ENCODE measurements at places on chromosomes 5 and 9.

DNA sequence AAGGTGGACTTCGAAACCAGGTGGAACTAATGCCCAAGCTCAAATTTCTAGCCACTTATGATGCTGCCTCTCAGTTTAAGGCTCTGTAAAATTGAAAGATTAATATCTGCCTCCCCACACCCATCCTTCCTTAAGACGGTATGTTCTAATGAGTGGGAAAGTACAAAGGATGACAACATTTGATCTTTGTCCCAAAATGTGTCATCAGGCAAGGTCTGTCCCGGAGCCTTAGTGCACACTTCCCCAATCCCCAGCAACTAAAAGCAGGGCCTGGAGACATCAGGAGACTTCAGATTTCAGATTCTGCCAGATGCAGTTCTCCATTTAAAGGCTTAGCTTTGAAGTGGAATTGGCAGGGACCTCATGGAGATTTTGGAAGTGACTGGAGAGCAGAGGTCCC is 316.5 kb downstream of the ASTN2 start:
- DNase-seq = no peak

DNA sequence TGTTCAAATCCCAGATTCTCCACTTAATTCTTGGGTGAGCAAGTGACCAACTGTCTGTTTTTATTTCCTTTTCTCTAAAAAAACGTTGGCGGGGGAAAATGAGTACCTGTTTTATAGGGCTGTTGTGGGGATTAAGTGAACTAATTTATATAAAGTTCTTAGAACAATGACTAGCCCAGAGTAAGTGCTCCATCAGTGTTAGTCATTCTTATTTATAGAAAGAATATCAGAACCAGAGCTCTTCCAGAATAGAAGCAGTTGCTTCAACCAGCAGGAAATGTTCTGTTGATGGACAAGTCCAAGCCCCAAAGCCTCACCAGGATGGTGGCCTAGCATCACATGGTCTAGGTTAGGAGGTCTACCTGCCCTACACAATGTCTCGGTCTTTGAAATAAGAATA is 379.2 kb downstream of the ACTL7B start:
- DNase-seq = no peak

GRCh38 chr5:74127381-74128320 is 501.7 kb downstream of the ARHGEF28 start:
- DNase-seq = no peak

- DNase-seq = no peak
These were observed 189.8 kb downstream of the ARHGAP26 start for GRCh38 chr5:142959683-142960657.

- no peak for DNase-seq
These were observed 9.6 kb downstream of the PALM2AKAP2 start for GRCh38 chr9:109789556-109789955.

- no peak for DNase-seq
These were observed 134.0 kb upstream of the VCAN start for GRCh38 chr5:83337453-83338035.

- DNase-seq = no peak
These were observed 4.6 kb downstream of the CEL start for GRCh38 chr9:133066181-133066983.

GRCh38 chr5:119420169-119420568 is 32.1 kb upstream of the HSD17B4 start:
- DNase-seq = no peak

GRCh38 chr9:107465467-107466451 is 23.8 kb downstream of the KLF4 start:
- no peak for DNase-seq

DNA sequence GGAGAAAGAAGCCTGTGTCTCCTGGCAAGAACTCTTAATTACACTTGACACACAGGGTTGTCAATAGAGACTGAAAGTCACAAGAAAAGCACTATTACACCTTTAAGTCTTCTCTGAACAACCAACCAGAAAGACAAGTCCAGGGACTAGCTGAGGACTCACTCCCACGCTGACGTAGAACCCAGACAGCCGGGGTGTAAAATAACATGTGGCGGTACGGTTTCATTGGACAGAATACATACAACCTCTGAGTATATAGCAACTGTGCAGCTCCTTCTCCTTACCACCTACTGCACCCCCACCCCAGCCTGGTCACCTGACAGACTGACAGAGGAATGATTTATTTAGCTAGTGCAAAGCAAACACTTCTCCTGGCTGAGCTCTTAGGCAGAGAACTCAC is 103.4 kb upstream of the RASEF start:
- no peak for DNase-seq

DNA sequence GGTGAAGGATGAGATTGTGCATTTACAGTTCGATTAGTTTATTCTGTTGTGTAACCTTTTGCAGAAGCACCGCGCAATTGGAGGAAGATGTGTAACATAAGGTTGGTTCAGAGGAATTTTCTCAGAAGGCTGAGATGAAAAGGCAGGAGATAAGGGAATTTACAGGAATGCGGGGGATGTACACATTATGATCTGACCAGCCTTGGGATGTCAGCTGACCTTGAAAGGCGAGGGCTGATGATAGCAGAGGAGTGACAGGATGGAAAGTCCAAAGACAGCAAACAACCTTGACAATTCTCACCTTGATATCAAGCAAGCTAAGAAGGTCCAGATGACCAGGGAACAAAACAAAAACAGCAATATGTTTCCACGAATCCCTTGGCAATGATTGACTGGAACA is 88.8 kb downstream of the OTULIN start:
- DNase-seq = no peak

DNA sequence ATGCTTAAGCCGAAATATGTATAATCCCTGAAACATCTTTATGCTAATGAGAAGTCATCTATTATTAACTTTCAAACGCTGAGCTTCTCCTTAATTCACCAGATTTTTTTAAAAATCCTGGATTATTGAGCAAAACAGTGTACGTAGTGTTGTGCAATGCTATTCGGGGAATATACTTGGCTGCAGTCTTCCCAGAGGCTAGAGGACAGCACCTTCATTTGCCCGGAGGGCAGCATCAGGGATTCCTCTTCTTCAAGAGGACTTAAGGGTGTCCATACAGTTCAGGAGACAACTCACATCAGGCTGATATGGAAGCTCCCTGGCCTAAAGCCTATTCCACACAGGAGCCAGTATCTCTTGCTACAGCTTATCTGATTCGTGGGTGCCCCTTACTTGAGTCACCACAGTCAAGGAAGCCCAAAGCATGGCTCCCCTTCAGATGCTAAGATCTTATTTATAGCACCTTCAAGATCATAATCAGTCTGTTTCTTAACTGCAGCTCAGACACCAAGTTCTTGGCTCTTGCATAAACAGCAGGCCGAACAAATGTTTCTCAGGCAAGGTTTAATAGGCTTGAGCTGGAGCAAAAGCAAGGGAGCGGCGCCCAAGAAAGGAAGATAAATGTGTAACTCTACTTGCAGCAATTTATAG is 29.4 kb downstream of the NUTM2F start:
- DNase-seq = no peak

DNA sequence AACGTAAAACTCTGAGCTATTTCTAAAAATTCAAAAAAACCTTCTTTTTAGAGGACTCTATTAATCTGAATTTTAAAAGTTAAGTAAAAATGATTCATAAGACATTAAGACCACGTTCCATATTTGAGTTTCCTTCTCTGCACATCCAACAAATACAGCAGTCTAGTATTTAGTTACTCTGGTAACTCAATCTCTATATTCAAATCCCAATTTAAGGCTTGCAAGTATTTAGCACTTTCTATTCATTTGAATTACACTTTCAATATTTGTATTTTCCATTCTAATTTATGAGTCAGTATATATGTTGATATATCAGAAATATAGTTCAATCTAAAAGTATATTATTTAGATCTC is 17.7 kb downstream of the RFX3 start:
- no peak for DNase-seq

- DNase-seq = no peak
These were observed 13.1 kb upstream of the INSYN2B start for GRCh38 chr5:169993485-169993790.

DNA sequence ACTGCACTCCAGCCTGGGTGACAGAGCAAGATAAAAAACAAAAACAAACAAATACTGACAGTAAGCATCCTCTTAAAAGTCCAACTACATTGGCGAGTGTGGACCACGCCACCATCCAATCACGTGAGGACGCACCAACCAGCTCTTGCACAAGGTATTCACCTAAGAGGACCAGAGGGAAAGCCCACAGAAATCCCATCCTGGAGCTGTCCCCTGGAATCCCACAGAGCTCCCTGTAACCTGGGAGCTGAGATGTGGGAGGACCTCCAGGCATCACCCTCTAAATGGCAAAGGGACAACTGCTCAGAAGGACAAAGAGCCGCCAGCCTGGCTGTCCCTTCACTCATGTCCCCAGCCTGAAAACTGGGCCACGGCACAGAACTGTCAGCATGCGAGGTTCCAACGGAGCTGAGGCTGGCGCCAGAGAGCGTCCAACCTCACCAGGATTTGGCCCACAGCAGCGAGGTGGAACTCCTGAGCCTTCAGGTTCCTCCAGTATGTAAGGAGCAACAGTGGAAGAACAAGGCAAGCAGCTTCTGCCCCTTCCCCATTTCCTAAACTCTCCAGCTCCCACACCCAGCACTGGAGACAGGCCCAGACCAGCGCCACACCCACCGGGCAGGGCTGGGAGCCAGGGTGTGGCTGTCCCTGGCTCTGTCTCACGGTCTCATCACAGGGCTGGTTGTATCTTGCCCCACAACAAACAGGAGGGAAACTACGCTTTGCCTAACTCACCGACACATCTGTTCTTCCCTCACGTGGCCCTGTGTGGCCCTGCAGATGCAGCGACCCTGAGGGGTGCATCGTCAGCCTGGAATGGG is 15.2 kb downstream of the IPPK start:
- no peak for DNase-seq

DNA sequence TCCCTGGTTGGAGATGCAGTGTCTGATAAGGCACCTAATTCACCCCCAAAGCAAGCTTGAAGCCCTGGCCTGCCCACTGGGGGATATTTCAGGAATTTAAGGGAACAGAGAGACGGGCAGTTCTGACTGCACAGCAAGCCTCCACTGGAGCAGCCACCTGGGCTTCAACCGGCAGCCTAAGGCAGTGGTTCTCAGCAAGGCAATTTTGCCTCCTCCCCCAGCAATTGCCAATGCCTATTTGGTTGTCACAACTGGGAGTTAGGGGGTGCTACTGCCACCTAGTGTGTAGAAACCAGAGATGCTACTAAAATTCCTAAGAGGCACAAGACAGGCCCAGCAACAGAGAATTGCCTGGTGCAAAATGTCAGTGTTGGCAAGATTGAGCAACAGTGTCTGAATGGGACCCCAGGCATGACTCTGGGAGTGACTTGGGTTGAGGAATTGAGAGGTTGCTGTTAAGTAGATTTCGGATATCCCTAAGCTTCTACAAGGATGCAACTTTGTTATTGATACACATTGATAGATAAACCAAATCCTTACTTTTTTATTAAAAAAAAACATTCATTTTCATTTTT is 58.7 kb upstream of the CTSL start:
- DNase-seq = no peak

DNA sequence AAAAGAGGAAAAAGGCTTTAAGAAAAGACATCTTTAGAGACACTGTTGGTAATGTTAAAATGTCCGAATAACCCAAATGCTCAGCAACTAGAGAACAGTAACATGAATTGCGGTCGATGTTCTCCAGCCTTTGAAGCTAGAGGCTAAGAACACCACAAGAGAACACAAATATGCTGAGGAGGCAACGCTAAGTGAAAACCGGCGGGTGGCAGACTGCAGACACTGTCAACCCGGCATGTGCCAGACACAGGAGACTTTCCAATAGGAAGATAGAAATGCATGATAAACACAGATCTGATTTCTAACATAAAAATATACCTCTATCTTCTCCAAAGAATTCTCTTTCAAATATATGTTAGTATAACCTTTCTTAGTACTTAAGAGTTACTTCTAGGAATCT is 18.4 kb upstream of the DDX41 start:
- no peak for DNase-seq

DNA sequence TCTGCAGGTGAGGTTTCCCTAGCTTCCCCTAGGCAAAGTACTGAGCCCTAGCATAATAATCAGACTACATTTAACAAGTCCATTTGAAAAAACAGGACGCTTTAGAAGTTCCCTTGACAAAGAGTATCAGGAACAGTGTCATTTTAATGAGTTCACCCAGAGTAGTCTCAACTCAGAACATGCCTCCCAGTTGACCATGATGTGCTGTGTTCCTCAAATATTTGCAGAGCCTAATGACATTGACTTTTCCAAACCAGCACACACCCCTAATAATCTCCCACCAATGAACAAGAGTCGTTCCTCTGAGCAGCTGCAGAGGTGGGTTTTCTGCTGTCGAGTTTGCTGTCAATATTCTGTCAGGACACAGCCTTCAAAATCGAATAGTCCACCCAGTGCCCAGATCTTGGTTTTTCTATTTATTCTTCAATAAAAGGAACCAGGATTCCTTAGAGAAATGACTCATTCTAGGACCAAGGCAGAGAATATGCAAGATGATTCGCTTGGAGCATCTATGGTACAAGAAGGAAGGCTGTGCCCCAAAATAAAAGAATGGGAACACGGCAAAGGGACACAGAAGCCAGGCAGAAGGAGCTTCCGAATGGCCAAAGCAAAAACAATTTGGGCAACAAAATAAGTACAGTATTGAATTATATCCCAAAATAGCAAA is 57.6 kb downstream of the OTULIN start:
- no peak for DNase-seq

- DNase-seq = no peak
These were observed 173.7 kb downstream of the RMI1 start for GRCh38 chr9:84154320-84154719.

DNA sequence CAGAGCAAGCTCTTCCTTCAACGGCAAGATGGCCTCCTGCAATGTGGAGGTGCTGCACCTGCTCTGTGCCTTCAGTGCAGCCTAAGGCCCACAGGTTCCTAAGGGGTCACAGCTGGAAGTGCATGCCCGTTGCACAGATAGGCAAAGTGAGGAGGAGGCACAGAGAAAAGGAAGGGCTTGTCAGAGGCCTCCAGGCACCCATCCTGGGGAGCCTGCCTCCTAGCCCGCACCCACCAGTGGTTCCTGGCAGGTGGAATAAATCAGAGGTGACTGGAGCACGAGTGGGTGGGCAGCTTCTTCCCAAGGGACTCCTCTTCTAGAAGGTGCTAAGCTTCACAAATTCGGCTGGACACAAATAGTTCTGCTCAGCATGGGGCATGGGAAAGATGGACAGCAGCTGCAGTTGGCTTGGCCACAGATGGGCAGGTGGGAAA is 52.8 kb upstream of the STXBP1 start:
- DNase-seq = no peak

- DNase-seq = no peak
These were observed 48.2 kb upstream of the SARDH start for GRCh38 chr9:133786371-133786753.

GRCh38 chr5:63118221-63118620 is 539.6 kb downstream of the LRRC70 start:
- DNase-seq = no peak

GRCh38 chr5:62727184-62727583 is 148.6 kb downstream of the LRRC70 start:
- DNase-seq = no peak

GRCh38 chr9:18585996-18586395 is 112.0 kb downstream of the ADAMTSL1 start:
- no peak for DNase-seq

- no peak for DNase-seq
These were observed 207.9 kb upstream of the SLC27A6 start for GRCh38 chr5:128757196-128757959.

GRCh38 chr9:135080286-135081263 is 6.9 kb upstream of the OLFM1 start:
- no peak for DNase-seq
